ENCODE measurements at places on chromosomes 3 and 15. TPM values are rescaled to one million over a fixed set of nuclear protein-coding genes. Genes with fewer than 3 reads are reported as not detected.

GRCh38 chr3:123508178-123508577 lies 59.3 kb upstream of the ADCY5 start:
- no peak for DNase-seq

- DNase-seq: no peak
These were observed 81.6 kb upstream of the LRRFIP2 start for GRCh38 chr3:37255990-37256308.

DNA sequence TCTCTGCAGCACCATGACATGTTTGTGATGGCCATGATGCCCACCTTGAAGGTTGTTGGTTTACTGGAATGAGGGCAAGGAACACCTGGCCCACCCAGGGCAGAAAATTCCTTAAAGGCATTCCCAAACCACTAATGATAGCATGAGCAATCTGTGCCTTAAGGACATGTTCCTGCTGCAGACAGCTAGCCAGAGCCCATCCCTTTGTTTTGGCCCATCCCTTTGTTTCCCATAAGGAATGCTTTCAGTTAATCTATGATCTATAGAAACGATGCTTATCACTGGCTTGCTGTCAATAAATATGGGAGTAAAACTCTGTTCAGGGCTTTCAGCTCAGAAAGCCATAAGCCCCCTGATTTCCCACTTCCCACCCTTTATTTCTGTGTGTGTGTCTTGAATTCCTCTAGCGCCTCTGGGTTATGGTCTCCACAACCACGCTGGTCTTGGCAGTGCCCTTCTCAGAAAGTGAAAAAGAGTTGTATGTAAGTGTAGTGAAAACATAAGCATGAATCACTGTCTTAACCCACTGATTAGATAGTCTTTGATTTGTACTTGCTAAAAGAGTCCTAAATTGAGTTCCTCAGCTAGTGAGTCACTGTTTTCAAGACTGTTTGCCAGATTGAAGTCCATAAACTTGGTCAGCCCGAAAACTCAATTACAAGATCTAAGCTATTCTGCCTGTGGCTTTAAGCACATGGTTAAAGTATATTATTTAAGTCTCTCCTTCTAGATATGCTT lies 19.0 kb upstream of the CCR2 start:
- no peak for DNase-seq

ANKRD34C gene
- total RNA-seq: 2.4 TPM

GRCh38 chr3:181738551-181738950 lies 26.8 kb downstream of the SOX2 start:
- no peak for DNase-seq

- peak; percentile 41 for DNase-seq
These were observed 123.5 kb downstream of the RPLP1 start for GRCh38 chr15:69576035-69576526.

DNA sequence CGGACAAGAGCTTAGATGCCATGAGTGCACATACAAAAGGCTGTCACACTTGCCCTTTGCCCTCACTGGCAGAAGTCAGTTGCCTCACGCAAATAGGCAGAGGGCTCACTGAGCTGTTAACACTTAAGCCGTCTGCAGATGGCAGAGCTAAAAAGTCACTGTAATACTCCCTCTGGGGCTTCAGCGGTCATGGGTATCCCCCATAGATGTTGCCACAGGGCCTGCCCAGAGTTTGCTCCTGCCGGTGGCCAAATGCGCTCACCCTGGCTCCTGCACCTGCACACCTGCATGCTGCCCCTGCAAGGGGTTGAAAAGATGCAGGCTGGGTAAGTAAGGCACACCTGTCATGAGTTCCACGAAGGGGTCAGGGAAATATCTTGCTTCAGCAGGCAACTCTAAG lies 741.5 kb downstream of the EDEM1 start:
- DNase-seq: no peak

DNA sequence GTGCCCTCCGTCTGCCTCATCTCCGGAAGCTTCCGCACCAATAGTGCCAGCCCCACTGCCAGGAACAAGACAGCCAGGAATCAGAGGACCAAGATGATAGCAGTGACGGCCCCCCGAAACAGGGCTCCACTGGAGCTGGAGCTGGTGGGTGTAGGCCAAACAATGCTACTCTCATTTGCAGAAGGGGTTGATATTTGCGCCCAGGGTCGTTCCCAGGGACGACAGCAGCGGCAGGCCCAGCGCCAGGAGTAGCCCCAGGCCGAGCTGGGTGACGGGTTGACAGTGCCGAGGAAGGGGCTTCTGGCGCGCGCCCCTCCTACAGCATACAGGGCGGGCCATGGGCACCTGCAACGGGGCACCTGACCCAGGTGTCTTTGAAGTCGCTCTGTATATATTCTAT lies 301.4 kb downstream of the CNTN6 start:
- DNase-seq: no peak

- no peak for DNase-seq
These were observed 164.2 kb downstream of the FEZF2 start for GRCh38 chr3:62209101-62209500.

FBN1 gene
- 38.6 TPM for total RNA-seq

DNA sequence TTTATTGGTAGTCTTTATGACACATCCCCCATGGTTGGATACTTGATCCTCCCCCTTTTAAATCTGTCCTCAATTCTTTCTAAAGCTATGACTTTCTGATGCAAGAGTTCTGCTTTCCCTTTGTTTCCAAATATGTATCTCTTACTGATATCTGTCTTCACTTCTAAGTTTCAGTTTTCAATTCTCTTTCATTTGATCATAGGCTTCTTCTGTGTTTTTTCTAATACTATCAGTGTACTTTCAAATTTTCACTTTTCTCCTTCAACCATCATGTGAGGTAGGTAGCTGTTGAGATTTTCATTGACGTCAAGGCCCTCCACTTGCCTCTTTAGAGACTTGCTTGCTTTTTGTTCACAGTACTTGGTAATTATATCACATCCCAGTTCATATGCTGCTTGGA lies 436.5 kb downstream of the CNTN4 start:
- no peak for DNase-seq

ZDHHC19 gene
- total RNA-seq: not detected

DNA sequence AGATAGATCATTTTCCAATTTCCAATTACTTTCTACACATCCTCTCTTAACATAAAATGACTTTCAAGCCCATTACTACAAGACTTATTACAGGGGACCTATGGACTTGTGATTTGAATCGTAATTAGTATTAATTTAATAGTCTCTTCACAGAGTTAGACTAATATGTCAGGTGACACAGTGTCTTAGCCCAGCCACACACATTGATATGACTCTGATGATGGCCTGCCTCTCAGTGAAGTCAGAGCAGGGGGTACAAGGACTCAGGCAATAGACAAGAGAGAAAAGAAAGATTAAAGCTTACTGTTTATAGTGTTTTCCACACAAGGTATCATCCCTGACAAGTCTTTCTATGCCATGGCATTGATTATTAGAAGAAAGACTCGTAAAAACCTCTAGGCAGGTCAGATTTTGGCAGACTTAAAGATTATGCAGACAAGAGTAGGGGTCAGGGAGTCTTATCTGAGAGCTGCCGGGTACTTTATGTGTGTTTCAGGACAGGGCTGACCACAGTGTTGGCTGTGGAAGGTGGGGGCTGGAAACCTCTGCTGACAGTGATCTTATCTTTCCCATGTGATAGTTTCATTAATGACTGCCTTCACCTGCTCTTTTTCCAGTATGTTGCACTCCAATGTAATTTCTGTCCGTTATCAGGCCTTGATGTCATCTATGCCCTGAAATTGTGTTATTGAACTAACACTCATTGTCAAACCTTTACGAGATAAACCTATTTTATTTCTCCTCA lies 50.1 kb downstream of the B3GALNT1 start:
- DNase-seq: no peak

GRCh38 chr3:4963669-4964570 lies 15.3 kb upstream of the BHLHE40 start:
- DNase-seq: no peak

DNA sequence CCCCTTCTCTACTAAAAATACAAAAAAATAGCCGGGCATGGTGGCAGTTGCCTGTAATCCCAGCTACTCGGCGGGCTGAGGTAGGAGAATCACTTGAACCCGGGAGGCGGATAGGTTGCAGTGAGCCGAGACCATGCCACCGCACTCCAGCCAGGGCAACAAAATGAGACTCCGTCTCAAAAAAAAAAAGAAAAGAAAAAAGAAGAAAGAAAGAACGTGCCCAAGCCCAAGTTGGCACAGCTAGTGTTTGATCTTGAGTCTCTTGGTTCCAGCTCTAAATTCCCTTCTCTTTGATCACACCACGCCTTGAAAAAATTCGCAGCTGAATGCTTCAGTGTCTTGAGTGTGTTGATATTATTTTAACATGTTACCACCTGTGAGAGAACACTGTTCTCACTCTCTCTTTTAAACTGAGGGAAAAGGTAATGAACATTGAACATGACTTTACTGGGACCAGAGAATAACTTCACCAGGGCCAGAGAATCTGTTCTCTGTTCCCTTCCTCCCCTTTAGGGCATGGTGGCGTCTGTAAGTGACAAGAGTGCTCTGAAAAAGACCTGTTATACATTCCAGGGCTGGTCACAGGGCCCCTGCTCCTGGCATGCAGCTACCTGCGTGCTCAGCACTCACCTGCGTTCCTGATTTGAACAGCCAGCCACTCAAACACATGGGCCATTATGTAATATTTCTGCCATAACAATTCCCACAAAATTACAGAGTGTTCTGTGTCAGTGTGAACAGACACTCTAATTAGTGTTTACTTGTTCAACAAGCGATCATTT lies 19.0 kb downstream of the SLCO3A1 start:
- DNase-seq: no peak

CELSR3 gene
- total RNA-seq: 37.4 TPM

TMEM158 gene
- total RNA-seq: 5.2 TPM

ARL8B gene
- total RNA-seq: 67.9 TPM

Data from cerebellum (tissue), 4 donors.